Muscle of leg (tissue), 16 donors: ENCODE measurements at places on chromosomes 3 and 15. TPM values are rescaled to one million over a fixed set of nuclear protein-coding genes. Genes with fewer than 3 reads are reported as not detected.

CRABP1 gene
- 69.1 TPM for total RNA-seq

SERPINI2 gene
- total RNA-seq, result 0.04 TPM

DISP2 gene
- total RNA-seq, result 0.75 TPM

GRIP2 gene
- total RNA-seq, result 14.9 TPM

FBXO40 gene
- total RNA-seq, result 2.4 TPM

CCNB2 gene
- 13.9 TPM for total RNA-seq

CERS3 gene
- 0.58 TPM for total RNA-seq

FILIP1L gene
- 30.0 TPM for total RNA-seq

AP3B2 gene
- 0.18 TPM for total RNA-seq

SPINK8 gene
- total RNA-seq, result not detected

RBM5 gene
- total RNA-seq, result 161 TPM

SI gene
- total RNA-seq, result not detected

RBP2 gene
- not detected for total RNA-seq

RAD18 gene
- 7.1 TPM for total RNA-seq

TTLL13 gene
- total RNA-seq, result 0.09 TPM

ANKRD34C gene
- under 0.01 TPM for total RNA-seq

BBX gene
- total RNA-seq, result 51.3 TPM

MLH1 gene
- 50.3 TPM for total RNA-seq

NPAP1 gene
- total RNA-seq, result not detected

TEX55 gene
- total RNA-seq, result not detected

GOLGA8R gene
- 3.1 TPM for total RNA-seq

HHATL gene
- total RNA-seq, result 18.1 TPM

TIMP4 gene
- total RNA-seq, result 2.8 TPM

NR2E3 gene
- total RNA-seq, result 3.4 TPM

SNRPA1 gene
- total RNA-seq, result 14.9 TPM
